ENCODE measurements at places on chromosomes 3 and 15. TPM values are rescaled to one million over a fixed set of nuclear protein-coding genes. Genes with fewer than 3 reads are reported as not detected.

GPR149 gene
- not detected for total RNA-seq

WNT7A gene
- total RNA-seq, result not detected

ARRDC4 gene
- total RNA-seq, result 34.9 TPM

ELL3 gene
- 2.4 TPM for total RNA-seq

DNA sequence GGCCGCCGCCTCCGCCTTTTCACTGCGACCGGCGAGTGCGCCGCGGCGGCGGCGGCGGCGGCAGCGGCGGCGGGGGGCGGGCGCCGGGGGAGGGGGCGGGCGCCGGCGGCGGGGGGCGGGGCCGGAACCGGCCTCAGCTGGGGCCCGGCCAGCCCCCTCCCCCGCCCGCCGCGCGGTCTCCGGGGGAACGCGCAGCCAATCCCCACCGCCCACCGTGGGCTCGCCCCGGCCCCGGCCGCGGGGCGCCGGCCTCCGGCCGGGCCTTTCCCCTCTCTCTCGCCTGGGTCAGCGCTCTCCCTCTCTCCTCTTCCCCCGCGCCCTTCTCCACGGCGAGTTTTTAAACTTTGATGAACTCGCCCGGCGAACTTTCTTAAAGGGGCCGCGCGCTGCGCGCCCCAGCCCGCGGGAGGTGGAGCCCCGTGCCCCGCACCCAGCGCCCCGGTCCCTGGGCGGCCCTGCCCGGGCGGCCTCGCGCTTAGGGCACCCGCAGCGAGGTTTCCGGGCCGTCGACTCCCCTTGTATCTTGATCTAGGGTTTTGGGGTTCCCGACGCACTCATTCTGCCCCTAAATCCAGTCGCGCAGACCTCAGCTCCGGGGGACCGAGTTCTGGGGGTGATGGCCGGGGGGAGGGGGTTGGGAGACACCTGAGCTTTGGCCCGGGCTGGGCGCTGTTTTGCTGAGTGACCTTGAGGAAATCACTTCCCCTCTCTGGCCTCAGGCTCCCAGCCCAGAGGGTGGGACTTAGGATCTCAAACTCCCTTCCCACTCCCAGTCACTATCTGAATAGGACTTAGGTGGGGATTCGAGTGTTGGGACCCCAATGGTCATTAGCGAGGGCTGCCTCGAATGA, at the start of gene RBPMS2:
TSS of gene RBPMS2 (minus strand) at position 39 of the 851 bp plus-strand sequence. CDS start 270 bp downstream, outside the sequence.
- DNase-seq, result no peak

- DNase-seq, result no peak
These were observed 80.6 kb downstream of the NCEH1 start for GRCh38 chr3:172630316-172630715.

TRAK1 gene
- 259 TPM for total RNA-seq

DNA sequence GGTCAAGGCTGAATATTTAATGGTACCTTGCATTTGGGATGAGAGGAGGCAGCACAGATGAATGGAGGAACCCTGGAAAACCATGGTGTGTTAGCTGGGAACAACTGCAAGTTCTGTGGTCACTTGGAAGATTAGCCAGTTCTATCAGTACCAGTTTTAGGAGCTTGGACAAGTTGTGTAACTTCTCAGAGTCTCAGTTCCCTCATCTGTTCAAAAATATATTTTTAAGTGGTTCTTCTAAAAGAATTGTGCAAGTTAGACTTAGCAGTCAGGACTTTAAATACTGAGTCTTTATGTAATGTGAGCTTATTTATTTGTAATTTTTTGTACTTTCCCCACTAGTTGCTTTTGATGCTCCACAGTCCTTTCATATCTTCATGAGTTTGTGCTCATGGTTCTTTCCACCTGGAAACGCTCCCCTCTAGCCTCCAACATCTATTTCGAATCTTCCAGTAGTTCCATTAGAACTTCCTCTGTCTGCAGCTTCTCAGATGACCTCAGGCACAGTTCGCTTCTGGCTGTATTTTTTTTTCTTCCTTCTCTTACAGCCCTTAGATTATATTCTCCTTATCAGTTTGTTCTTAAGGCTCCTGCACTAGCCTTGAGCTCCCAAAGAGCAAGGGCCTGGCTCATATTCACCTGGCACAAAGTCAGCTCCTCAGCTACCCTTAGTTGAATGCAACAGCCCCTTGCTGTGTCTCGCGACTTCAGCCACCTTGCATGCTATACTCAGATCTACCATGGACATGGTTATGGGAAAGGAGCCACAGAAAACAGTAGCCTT, 27.1 kb downstream of the ITPR1 start:
- no peak for DNase-seq

- DNase-seq, result no peak
These were observed 87.0 kb downstream of the PLXNA1 start for GRCh38 chr3:127069814-127070440.

DNA sequence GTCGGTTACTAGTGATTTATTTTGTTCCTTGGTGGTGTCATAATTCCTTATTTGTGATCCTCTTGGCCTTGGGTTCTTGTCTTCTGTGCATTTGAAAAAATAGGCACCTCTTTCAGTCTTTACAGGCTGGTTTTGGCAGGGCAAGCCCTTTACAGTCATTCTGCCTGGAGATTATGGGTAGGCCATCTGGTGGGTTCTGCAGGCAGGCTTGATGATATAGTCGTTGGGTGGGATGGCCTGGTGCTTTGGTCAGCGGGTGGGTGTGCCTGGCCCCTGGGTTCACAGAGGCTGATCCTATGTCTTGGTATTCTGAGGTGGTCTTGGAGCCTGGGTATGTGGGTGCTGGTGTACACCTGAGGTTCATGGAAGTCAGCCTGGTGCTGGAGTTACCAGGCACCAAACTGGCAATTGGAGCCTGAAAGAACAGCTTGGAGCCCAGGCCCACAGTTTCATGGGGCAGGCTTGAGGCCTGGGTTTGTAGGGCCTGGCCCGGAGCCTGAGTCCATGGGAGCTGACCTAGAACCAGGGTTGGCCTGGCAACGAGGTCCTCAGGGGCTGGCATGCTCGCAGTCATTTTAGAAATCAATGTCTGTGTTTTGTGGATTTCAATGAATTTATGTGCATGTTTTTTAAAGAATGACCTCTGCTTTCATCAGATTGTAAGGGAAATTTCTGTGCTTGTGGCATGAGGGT, 63.3 kb downstream of the DOCK3 start:
- DNase-seq, result no peak

CRABP1 gene
- not detected for total RNA-seq

ZDHHC23 gene
- 2.0 TPM for total RNA-seq

GRCh38 chr3:139302084-139302800, 41.6 kb upstream of the MRPS22 start:
- peak; percentile 61 for DNase-seq

PODXL2 gene
- 2.9 TPM for total RNA-seq

GRCh38 chr3:63934041-63934866, 22.1 kb upstream of the SCAANT1 start:
- no peak for DNase-seq

- DNase-seq, result no peak
These were observed 16.1 kb downstream of the CASR start for GRCh38 chr3:122199552-122199951.

DNA sequence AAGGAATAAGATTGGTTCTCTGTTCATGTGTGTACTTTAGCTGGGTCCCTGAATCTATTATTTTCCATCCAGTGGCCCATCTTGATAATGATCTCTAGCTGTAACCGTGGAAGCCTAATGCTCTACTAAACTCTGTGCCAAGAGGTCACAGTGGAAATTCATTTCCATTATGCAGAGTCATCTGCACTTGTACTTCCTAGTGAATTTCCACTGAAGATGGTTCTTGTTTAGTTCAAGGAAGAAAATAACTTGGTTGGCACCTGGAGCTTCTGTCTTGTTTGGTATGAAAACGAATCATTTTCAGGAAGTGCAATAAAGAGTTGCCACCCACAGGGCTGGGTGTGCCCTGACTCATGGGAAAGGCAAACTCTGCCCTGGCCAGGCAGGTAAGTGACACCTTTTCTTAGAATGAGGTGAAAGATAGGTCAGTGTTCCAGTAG, 10.3 kb downstream of the LPP start:
- DNase-seq, result no peak

- no peak for DNase-seq
These were observed 249.9 kb upstream of the DNAJC19 start for GRCh38 chr3:181239441-181239840.

RNU5B-1 gene
- not detected for total RNA-seq

IGSF10 gene
- 5.2 TPM for total RNA-seq

DNA sequence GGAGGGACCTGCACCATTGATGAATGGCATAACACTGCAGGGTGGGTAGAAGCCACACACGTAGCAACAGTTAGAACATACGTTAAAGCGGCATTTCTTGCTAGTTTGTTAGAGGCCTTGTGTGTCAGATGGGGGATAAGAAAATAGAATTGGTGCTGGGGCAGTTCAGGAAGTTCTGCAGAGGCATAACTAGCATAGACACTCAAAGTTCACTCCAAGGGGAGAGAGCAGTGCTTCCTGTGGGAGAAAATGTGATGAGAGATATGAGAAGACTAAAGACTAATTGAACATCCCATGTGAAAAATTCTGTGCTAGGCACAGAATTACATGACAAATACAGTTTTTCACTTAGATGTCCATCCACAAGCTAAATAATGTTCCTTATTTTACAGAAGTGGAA, 327.1 kb downstream of the ZNF621 start:
- DNase-seq, result no peak

DNA sequence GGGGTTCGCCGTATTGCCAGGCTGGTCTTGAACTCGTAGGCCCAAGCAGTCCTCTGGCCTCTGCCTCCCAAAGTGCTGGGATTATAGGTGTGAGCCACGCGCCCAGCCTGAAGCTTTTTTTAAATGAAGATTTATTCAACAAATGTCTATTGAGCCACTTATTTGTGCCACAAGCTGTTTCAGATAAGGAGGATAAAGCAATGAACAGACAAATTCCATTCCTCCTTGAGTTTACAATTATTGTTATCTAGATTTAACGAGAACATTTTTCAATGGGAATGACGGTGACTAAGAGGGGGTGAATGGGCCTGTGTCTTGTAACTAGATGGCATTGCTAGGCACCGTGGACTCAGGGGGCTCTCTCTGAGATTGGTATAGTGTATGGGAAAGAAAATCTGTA, 10.2 kb downstream of the PPARG start:
- DNase-seq, result no peak

ADAMTS7 gene
- total RNA-seq, result 20.8 TPM

DNA sequence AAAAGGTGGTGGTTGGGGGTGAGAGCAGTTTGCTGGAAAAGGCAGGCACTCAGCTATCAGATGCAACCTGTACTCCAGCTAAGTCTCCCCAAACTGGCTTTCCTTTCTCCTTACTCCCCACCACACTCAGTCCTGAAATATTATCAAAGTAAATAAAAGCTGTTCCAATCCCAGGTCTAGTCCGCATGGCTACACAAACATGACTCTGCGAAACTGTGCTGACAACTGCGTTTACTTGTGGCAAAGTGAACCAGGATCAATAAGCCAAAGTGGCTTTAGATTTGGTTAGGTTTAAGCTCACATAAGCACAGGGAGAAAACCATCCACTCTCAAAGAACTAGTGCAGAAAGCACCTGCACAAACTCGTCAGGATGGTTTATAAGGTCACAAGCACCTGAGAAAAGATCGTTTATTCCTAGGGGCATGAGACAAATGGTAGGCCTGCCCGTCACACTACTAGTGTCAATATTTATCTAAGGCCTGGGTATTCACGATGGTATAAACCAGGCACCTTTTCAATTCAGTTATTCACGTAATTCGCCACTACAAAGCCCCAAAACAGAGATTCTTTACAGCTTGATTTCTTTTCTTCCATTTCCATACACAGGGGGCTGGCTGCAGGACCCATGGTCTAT, 25.3 kb downstream of the LRIG1 start:
- no peak for DNase-seq

- peak; percentile 88 for DNase-seq
These were observed 65.1 kb upstream of the HES1 start for GRCh38 chr3:194070634-194071409.

IL17RB gene
- total RNA-seq, result 0.83 TPM

GRCh38 chr15:49223536-49224274, 53.7 kb downstream of the GALK2 start:
- DNase-seq, result no peak

DNA sequence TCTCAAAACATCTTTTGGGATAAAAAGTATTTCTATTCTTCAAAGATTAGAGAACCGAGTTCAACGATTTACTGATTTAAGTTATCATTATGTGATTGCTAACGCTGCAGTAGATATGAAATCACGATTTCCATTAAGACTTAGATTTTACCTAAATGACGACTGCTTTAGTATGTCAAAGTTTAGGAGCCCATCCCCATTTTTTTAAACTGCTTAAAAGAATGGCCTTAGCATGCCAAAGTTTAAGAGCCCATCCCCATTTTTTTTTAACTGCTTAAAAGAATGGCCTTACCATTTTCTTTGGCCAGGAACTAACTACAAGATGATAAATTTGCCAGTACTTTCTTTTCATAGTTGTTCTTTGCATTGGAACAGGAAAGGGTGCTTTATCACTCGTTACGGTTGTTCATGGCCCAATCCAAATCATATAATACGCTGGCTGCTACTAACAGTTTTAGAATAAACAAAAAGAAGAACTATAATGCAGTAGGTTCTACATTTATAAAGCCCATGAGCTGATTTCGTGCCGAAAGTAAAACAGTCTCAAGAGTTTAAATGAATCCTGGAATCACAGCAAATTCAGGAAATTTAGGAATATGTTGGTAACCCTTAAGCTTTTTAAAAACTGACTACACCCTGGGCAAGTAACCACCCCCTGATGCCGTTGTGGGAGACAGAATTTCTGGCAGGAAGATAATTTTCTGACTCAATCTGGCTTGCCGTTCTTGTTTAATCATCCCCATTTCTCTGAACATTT, 869 bp upstream of the TSC22D2 start:
- DNase-seq, result no peak

DNA sequence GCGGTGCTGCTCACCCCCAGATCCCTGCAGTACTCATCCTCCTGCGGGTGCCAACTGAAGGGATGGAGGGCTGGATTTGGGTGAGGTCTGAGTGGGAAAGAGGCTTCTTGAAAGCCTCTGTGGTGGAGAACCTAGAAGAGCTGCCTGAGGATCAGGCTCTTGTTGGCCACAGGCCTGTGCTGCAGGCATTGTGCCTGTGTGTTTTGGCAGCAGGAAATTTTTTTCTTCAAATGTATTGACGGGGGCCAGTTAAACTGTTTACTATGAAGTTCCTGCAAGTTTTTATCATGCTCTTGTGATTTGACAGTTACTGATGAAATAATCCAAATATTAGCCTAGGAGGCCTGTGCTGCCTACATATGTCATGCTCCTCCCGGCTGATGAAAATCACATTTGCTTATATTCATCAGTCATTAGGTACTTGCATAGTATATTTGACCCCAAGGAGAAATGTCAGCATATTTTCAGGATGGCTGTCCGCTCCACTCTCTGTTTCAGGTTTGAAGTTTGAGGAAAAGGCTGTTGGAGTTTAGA, 103.1 kb downstream of the THSD4 start:
- DNase-seq, result no peak

NMNAT3 gene
- total RNA-seq, result 11.0 TPM

NEK11 gene
- total RNA-seq, result 2.2 TPM

All from right atrium auricular region (tissue), 2 donors.